ENCODE measurements at places on chromosomes 16 and 17.

- no peak for DNase-seq
Measured at GRCh38 chr17:75267411-75268232, 3.4 kb downstream of the MIF4GD start.

DNA sequence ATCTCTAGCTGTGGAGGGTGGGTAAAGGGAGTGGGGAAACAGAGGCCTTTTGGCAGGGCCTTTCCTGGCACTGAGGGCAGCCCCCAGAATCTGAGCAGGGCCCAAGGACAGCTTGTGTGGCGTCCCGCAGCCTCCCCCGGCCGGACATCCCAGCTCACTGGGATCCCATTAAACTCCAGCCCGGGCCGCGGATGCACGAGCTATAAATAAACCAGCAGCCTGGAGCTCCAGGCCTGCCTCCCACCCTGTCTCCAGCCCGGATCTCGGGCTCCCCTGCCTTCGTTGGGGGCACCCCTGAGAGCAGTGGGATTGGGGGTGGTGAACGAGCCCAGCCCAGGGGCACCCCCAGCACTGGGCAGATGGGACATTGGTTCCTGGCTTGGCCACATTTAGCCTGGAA, 13.8 kb upstream of the AATK start:
- no peak for DNase-seq

- DNase-seq, result no peak
Measured at GRCh38 chr17:64357191-64357981, 33.3 kb downstream of the PECAM1 start.

GRCh38 chr17:71085238-71086033, 916.1 kb downstream of the KCNJ2 start:
- no peak for DNase-seq

- no peak for DNase-seq
Measured at GRCh38 chr16:61233713-61234112, 802.5 kb downstream of the CDH8 start.

GRCh38 chr17:7716901-7717755, at the start of gene DNAH2:
Gene DNAH2, plus strand, starts transcription at chr17:7717744. Its CDS starts 1,991 bp downstream, at chr17:7719735.
- no peak for DNase-seq

- DNase-seq, result no peak
Measured at GRCh38 chr17:80071116-80071841, 30.1 kb upstream of the GAA start.

- no peak for DNase-seq
Measured at GRCh38 chr16:9836118-9836736, 346.0 kb downstream of the GRIN2A start.

DNA sequence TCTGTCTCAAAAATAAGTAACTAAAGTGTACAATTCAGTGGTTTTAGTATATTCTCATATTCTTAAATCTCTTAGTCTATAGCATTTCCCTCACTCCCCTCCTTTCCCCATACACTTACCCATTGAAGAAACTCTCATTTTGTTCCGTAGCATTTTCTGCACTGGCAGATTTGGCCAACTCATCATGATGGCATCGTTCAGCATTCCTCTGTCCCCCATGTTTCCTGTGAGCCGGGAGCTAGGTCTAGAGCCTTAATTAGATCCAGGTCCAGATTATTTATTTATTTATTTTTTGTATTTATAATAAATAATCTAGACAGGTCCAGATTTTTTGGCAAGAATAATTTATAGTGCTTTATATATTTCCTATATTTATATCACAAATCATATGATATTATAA, 31.0 kb downstream of the HEATR3 start:
- DNase-seq, result no peak

- DNase-seq, result no peak
Measured at GRCh38 chr17:14042411-14042810, 26.9 kb upstream of the COX10 start.

GRCh38 chr16:59545721-59546120, 811.6 kb upstream of the GOT2 start:
- DNase-seq, result no peak

GRCh38 chr16:81516478-81517149, 72.0 kb downstream of the CMIP start:
- DNase-seq, result no peak

DNA sequence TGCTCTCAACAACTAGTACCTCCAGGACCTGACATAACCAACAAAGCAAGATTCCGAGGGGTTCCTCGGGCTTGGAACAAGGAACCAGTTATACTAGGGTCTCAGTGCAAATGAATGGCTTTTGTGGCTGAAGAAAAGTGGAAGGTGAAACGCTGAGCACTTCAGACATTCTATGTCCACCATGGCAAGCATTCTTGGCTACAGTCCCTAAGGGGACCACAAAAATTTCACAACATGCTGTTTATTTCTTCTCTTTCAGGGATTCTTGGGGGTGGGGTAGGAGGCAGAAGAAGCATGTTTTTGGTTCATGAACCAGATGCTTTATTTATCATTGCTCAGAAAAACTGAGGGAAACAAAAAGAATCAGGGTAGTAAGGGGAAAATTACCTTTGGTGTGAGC, 479.9 kb upstream of the CDH11 start:
- DNase-seq, result no peak

DNA sequence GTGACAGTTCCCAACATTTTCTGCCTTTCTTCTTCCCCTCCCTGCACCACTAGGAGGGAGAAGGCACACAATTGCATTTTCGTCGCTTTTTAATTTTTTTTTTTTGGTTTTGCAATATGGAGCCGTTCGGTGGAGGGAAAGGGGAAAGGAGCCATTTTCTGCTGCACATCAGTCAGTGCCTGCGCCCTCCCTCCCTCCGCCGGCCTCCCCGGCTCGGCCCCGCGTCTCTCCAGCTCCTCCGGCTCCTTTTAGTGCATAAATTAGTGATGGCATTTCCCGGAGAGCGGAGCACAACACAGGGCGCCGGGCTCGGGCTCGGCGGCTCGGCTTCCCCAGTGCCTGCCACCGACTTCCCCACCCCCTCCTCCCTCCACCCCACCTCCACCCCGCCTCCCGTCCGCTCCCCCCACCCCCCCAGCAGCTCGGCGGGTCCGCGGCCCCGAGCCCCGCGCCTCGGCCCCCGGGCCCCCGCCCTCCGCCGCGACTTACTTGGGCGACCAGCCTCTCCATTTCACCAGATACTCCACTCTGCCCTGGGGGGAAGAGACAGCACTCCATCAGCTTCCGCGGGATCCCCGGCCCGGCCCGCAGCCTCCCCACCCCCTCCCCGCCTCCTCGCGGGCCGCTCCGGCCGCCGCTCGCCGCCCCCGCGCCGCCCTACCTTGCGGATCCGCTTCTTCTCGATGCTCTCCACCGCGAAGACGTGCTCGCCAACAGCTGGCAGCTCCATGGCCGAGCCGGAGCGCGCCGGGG, 542 bp downstream of the CBX4 start:
- DNase-seq, result no peak

DNA sequence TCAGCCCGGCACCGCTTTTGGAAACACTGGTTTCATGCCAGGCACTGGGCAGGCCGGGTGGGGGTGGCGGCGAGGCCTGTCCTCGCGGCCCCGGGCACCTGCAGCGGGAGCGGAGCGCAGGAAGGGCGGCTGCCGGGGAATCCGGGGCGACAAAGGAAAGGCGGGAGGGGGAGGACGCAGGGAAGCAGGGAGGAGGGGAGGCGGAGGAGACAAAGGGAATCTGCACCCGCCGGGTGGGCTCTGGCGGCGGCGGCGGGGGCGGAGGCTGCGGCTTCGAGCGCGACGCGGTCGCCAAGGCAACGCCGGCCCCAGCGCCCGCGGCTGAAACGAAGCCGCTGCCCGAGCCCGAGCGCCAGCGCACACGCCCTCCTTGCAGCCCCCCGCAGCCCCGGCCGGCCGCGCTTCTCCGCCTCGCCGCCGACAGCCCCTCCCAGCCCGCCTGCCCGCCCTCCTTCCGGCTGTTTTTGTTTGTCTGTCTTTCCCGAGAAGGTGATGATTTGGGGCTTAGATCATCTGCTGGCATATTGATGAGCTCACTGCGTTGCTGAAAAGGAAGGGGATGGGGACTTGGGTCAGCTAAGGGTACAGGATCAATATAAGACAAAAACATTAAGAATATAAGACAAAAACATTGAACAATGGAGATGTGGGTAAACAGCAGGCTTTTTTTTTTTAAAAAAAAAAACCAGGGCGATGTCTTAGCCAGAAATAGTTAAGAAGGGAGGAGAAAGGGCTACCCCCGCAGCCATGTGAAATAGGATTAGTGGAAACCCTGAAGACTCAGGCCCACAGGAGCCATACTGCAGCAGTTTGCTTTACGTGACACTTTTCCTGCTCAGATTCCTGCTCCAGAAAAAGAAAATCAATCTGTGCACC, 32.7 kb downstream of the CDK5R1 start:
- no peak for DNase-seq

GRCh38 chr16:65409510-65409909, 287.6 kb upstream of the CDH11 start:
- no peak for DNase-seq

- no peak for DNase-seq
Measured at GRCh38 chr16:58098207-58099096, 30.7 kb downstream of the CFAP20 start.

GRCh38 chr17:55601874-55602364, 90.7 kb upstream of the SMIM36 start:
- no peak for DNase-seq

- no peak for DNase-seq
Measured at GRCh38 chr17:58531661-58532554, 17.5 kb upstream of the MTMR4 start.

DNA sequence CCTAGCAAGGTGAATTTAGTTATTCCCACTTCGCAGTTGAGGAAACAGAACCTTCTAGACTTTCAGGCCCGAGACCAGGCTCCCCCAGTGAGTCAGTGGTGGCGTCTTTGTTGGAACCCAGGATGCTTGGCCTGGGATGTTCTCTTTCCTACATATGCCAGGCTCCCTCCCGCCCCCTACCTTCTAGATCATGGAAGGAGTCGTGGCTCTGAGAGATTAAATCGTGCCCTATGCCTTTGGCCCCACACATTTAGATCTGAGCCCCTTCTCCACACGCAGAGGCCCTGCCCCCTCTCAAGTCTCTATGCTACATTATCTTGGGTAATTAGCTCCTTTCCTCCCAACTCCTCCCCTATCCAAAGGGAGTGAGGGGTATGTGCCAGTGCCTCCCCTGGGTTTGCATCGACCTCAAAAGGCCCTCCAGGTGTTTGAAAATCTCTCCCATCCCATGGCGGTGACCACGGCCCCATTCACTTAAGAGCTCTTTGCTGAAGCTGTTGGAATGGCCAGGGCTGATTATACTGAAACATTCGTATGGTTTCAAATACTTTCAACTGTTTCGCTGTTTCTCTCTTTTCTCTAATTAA, 3.0 kb downstream of the NGFR start:
- no peak for DNase-seq

DNA sequence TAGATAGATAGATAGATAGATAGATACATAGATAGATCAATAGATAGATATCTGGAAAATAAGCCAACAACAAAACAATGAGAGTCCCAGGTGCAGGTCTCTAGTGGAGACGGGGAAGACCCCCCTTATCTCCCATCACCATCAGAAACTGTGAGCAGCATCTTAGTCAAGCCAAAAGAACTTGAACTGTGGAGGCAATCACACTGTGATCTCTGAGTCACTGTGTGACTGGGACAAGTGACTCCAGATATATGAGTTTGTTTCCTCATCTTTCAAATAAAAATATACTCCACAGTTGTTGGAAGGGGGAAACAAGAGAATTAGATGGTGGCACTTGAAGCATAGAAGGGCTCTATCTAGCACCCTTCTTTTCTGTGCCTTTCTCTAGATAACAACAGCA, 42.1 kb downstream of the NOG start:
- no peak for DNase-seq

- no peak for DNase-seq
Measured at GRCh38 chr17:76866774-76867577, 1.2 kb upstream of the MGAT5B start.

GRCh38 chr17:31092475-31093064, 2.2 kb upstream of the NF1 start:
- DNase-seq, result no peak

GRCh38 chr17:72588961-72589360, 468.1 kb downstream of the SOX9 start:
- no peak for DNase-seq

- DNase-seq, result no peak
Measured at GRCh38 chr16:67804853-67805542, 1.4 kb downstream of the RANBP10 start.

- DNase-seq, result no peak
Measured at GRCh38 chr17:67779098-67779672, 46.1 kb upstream of the BPTF start.

GRCh38 chr17:73952480-73953205, 250.8 kb upstream of the RPL38 start:
- no peak for DNase-seq

DNA sequence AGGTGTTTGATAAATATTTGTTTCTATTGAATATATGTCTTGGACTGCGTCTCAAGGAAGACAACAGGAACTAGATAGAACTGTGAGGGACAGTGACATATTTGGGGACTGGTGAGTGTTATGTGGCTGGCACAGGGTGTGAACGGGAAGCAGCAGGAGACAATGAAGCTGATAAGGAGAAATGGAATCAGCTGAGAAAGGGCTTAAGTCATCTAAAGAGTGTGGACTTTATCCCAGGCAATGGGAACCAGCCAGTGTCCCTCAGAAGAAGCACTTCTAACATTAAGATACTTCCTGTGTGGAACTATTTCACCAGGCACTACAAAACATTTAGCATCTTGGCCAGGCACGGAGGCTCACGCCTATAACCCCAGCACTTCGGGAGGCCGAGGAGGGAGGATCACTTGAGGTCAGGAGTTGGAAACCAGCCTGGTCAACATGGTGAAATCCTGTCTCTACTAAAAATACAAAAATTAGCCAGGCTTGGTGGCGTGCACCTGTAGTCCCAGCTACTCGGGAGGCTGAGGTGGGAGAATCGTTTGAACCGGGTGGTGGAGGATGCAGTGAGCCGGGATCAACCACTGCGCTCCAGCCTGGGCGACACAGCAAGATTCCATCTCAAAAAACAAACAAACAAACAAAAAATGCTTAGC, 41.2 kb downstream of the ARHGAP17 start:
- no peak for DNase-seq

GRCh38 chr16:15887283-15887682, 1.1 kb downstream of the CEP20 start:
- DNase-seq, result no peak

DNA sequence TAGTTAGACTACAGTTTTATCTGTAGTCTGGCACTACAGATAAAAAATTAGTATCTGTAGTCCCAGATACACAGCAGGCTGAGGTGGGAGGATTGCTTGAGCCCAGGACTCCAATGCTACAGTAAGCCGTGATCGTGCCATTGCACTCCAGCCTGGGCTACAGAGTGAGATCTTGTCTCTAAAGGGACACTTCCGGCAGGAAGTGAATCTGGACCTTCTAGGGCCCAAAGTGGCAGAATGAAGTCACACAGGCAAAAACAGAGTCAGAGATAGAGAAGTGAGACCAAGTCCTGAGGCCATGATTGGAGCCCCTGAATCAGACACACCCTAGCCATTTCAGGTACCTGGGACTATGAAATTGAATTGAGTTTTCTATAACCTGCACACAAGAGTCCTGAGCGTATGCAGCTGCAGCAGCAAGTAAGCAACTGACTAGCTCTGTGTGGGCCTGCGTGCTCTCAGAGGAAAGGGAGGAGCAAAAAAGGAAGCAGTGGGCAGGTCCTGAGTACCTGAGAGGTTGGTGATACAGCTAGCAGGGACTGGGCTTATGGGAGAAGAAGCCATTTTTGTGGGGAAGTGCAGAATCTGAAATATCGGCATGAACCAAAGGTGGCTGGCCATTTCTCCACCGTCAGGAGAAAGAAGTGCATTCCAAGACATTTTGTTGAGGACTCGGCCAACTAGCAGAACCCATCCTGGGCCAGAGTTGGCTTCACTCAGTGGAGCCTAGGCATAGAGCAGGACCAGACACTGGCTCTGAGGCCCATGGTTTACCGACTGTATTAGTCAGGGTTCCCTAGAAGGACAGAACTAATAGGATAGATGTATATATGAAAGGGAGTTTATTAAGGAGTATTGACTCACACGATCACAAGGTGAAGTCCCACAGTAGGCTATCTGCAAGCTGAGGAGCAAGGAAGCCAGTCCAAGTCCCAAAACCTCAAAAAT, 27.2 kb upstream of the BRD7 start:
- no peak for DNase-seq
